Chondrocyte (in vitro differentiated cells): ENCODE measurements at places on chromosomes 3 and 15.

- no peak for DNase-seq
Observed at GRCh38 chr15:87349181-87349580, 907.4 kb downstream of the NTRK3 start.

DNA sequence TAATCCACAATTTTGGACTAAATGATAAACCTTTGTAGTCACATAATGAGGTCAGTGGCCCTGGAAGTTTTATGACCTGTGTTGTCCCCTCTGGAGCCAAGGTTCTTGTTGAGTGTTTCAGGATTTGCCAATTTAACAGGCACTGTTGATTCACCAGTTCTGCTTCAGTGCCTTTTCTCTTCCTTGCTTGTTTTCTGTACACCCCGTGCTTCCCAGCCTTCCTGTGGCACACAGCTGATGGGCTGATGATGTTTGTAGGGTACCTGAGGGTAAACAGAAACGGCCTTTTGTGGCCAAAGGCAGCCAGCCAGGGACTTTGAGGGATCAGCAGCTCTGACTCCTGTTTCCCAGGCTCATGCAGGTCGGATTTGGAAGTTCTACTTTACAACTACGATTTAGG lies 13.3 kb downstream of the GYG1 start:
- no peak for DNase-seq

DNA sequence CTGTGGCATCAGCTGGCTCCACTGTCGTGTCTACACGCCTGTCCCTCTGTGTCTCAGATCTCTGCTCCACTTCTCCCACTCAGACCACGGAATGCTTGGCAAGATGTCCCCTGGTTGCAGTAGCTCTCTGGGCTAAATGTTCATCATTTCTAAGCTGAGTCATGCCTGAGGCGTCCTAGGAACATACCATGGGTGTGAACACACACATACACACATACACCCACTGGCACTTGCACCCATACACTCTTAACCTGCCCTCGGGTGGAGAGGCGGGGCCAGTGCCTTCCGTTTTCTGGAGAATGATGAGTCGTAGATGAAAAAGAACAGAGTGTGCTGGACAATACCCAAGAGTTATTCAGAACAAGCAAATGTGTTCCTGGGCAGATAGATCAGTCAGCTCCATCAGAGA lies 72.4 kb downstream of the SENP2 start:
- DNase-seq: no peak

- no peak for DNase-seq
Observed at GRCh38 chr3:191328383-191328961, 722 bp upstream of the CCDC50 start.
